ENCODE measurements at places on chromosomes 3 and 15. TPM values are rescaled to one million over a fixed set of nuclear protein-coding genes. Genes with fewer than 3 reads are reported as not detected.

ULK4 gene
- total RNA-seq: 5.0 TPM

PLSCR2 gene
- not detected for total RNA-seq

GRM2 gene
- total RNA-seq: under 0.01 TPM

SPRED1 gene
- total RNA-seq: 38.3 TPM

DNAH1 gene
- 2.0 TPM for total RNA-seq

IQCF2 gene
- not detected for total RNA-seq

C3orf70 gene
- total RNA-seq: 1.8 TPM

MST1R gene
- not detected for total RNA-seq

PAQR9 gene
- total RNA-seq: not detected

STAC gene
- total RNA-seq: 0.36 TPM

CKMT1A gene
- total RNA-seq: not detected

GLDN gene
- total RNA-seq: under 0.01 TPM

GNAT1 gene
- total RNA-seq: not detected

EIF4E3 gene
- total RNA-seq: 0.72 TPM

RAB8B gene
- 29.4 TPM for total RNA-seq

FBXW12 gene
- total RNA-seq: not detected

SLC28A1 gene
- total RNA-seq: not detected

DNA sequence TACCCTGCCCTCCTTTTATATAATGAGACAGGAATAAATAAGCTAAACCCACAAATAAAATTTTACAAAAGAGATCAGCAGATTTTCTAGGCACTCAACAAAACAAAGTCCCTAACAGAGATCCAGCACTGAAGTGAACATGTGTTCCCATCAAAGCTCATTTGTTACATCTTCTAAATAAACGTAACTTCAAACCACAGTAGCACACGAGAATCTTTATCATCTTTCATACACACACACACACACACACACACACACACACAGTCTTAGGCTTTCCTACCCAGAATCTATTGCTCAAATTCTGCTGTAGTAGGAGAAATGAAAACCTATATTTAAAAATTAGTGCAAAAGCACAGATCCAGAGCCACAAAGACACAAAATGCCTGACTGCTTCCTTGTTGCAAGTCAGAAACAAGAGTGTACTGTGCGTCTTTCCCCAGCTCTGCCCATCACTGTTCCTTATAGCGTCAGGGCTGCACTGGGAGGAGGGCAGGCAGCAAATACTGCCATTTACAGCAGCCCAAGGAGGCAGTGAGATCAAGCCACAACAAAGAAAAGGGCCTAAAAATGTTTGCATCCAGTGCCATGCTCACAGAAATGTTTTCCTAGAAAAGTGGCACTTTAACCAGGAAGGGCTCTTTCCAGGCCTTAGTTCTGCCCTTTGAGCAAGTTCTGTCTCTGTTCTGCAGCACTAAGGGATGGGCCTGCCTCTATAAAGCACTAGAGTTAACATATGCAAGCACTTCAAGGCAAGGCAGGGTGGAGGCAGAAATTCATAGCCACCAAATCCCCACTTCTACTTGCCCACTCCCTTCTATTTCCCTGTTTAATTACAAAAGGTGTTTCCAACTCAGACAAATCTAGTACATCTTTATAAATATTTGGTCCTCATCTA, 6.0 kb downstream of the IP6K1 start:
- peak; percentile 43 for DNase-seq

DNA sequence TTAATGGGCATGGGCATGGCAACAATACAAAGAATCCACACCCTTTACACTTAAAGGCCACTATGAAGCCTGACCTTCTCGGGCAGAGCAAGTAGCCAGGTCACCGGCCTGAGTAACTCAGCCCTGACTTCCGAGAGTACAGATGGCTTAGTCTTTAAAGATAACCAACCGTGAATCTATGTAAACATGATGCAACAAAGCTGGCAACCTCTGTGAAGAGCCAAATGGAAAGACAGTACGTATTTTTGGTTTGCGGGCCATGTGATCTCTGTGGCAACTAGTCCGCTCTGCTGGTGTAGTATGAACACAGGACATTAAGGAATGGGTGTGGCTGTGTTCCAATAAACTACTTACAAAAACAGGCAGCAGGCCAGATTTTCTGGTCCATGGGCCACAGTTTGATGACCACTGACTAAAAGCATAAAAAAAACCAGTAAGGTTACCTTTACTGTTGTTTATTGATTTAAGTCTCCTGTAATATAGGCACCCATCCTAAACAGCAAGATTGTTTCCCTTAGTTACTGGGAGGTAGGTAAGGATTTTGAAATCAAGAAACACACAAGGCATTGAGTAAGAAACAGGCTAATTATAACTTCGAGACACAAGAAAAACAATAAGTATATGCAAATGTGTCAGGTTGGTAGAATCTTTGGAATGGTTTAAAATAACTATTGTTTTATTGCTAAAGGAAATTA, 14.5 kb downstream of the RIOX2 start:
- DNase-seq: no peak

DNA sequence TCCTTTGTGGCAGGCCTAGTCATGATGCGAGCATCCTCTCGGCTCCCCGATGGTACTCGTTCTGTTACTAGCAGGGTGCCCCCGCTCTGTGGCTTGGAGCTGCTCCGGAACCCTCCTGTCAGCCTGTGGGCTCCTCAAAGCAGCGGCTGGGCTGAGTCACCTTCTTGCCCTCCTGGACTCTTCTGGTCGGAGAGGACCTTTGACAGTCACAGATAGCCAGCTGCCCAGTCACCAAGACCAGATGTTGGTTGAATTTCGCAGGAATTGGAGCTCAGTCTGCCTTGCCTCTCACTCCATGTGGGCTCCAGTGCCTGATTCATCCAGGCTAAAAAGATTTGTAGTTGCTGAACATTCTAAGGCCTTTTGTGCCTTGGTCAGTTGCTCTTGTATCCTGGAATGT, 94.5 kb downstream of the CHCHD6 start:
- peak; percentile 52 for DNase-seq

- DNase-seq: peak; percentile 4
Measured at GRCh38 chr3:162338514-162338913, 841.9 kb downstream of the OTOL1 start.

- no peak for DNase-seq
Measured at GRCh38 chr3:96865605-96866004, 51.2 kb downstream of the EPHA6 start.

- no peak for DNase-seq
Measured at GRCh38 chr3:11913316-11913715, 66.6 kb upstream of the TAMM41 start.

- DNase-seq: no peak
Measured at GRCh38 chr15:92637626-92638025, 17.9 kb downstream of the FAM174B start.

DNA sequence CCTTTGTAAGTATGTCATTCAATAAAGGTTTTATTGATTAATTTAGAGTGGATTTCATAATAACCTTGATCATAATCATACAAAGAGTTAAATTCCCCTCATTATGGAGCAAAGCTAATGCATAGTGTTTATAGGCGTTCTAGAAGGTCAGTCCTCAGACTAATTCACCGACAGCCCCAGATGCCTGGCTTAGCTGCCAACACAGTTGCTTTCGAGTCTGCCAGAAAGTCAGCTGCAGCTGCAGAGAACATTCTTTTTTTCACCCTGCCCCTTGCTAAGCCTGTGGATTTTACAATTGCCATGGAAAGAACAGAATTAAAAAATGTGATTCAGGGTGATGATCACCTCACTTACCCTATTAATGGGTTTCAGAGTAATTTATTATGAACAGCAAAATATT, 21.2 kb downstream of the CADM2 start:
- no peak for DNase-seq

DNA sequence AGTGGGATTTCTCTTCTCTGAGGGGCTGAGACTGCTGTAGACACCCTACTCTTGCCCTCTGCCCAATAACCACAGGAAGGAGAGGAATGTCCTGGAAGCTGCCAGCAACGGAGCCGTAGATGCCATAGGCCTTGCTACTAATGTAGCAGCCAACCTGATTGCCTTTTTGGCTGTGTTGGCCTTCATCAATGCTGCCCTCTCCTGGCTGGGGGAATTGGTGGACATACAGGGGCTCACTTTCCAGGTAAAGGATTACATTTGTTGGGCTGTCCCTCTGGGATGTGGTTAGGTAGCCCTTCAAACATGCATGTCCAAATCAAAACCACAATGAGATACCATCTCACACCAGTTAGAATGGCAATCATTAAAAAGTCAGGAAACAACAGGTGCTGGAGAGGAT, 16.1 kb downstream of the SLC28A2 start:
- no peak for DNase-seq

GRCh38 chr3:54358316-54358715, 236.0 kb downstream of the CACNA2D3 start:
- no peak for DNase-seq

- DNase-seq: no peak
Measured at GRCh38 chr15:41492597-41493204, 973 bp upstream of the ITPKA start.

- DNase-seq: no peak
Measured at GRCh38 chr15:91855684-91856489, 2.4 kb downstream of the SLCO3A1 start.

DNA sequence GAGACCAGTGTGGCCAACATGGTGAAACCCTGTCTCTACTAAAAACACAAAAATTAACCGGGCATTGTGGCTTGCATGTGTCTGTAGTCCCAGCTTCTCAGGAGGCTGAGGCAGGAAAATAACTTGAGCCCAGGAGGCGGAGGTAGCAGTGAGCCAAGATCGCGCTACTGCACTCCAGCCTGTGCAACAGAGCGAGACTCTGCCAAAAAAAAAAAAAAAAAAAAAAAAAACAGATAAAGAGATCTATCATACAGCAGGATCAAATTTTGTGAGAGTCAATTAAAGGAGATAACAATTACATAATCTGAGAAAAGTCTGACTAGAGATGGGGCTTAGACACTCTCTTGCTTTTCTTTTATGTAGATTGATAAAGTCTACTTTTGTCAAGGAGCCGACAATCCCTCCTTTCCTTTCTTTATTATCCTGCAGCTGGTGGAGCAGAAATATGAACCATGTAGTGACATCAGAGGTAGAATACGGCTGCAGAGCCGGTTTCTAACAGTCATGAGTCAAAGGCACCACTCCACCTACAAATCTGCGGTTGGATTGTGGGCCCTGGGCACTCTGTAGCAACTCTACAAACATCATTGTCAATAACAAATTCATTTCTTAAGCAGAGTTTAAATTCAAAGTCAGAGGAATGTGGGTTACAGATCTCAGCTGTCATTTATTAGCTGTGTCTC, 9.0 kb downstream of the C2CD4A start:
- DNase-seq: peak; percentile 56

GRCh38 chr3:53046171-53047170, 598 bp upstream of the SFMBT1 start:
- DNase-seq: peak; percentile 11

DNA sequence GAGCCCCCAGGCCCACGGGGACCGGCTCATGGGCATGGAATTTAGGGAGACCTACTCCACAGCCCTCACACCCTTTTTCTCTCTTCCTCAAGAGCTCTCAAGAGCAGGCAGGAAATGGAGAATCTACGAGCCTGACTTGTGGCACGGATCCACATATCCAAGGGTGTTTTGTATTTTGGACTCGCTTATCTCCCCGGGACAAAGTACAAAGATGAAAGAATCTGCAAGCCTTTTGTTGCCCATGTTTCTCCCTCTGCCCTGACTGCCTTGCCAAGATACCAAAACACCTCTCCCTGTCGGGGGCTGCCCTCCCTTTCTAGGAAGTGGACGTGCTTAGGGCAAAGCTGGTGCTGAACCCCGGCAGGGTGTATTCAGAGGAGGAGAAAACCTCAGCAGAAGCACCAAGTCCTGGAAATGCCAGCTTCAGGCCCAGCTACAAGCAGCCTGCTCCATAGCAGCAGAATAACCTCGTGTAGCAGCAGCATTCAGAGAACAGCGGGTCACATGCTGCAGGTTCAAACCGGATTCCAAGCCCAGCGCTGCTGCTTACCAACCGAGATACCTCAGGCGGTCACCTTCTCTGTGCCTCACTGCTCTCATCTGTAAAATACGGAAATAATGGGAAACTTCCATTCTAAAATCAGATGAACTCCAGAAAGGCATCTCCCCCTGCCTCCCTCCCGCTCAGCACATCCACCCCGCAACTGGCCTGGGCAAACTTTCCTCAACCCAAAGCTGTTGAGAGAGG, 35.2 kb downstream of the DNASE1L3 start:
- peak; percentile 46 for DNase-seq

GRCh38 chr3:195005759-195006510, 265.0 kb downstream of the XXYLT1 start:
- DNase-seq: no peak

GRCh38 chr15:78933823-78934654, 10.8 kb downstream of the CTSH start:
- DNase-seq: no peak

Data from IMR-90 (cell line).